ENCODE measurements at places on chromosomes 5 and 9. TPM values are rescaled to one million over a fixed set of nuclear protein-coding genes. Genes with fewer than 3 reads are reported as not detected.

ANXA1 gene
- 602 TPM for total RNA-seq

CARTPT gene
- not detected for total RNA-seq

ACTBL2 gene
- under 0.01 TPM for total RNA-seq

LCP2 gene
- not detected for total RNA-seq

PCDHB3 gene
- 0.16 TPM for total RNA-seq

ADCY2 gene
- not detected for total RNA-seq

KCTD16 gene
- total RNA-seq = 0.26 TPM

SPINK6 gene
- not detected for total RNA-seq

BARHL1 gene
- total RNA-seq = not detected

TOR4A gene
- 5.8 TPM for total RNA-seq

KCNIP1 gene
- total RNA-seq = not detected

IFNA21 gene
- total RNA-seq = not detected

KCNN2 gene
- not detected for total RNA-seq

CBY3 gene
- 0.16 TPM for total RNA-seq

RANBP3L gene
- under 0.01 TPM for total RNA-seq

STPG3 gene
- not detected for total RNA-seq

AJM1 gene
- 0.95 TPM for total RNA-seq

EPB41L4A gene
- 0.09 TPM for total RNA-seq

CAVIN4 gene
- 1.6 TPM for total RNA-seq

GPR151 gene
- total RNA-seq = not detected

NDFIP1 gene
- total RNA-seq = 25.2 TPM

PCDHGB4 gene
- total RNA-seq = 26.7 TPM

TXNDC8 gene
- not detected for total RNA-seq

SPOCK1 gene
- 53.9 TPM for total RNA-seq

SLC6A19 gene
- not detected for total RNA-seq

SLC25A46 gene
- total RNA-seq = 84.2 TPM

FAM81B gene
- total RNA-seq = not detected

RNF38 gene
- 7.6 TPM for total RNA-seq

PCDHGB3 gene
- 5.1 TPM for total RNA-seq
